ENCODE measurements at places on chromosomes 7 and 10.
A peak's percentile ranks its signal among the peaks of the same experiment; 100 is the strongest.

GRCh38 chr10:71984809-71985388, 20.7 kb downstream of the CHST3 start:
- no peak for DNase-seq

- no peak for DNase-seq
These were observed 125.7 kb upstream of the MYO3A start for GRCh38 chr10:25808372-25808771.

- no peak for DNase-seq
These were observed 179.2 kb upstream of the MBL2 start for GRCh38 chr10:52951824-52952223.

DNA sequence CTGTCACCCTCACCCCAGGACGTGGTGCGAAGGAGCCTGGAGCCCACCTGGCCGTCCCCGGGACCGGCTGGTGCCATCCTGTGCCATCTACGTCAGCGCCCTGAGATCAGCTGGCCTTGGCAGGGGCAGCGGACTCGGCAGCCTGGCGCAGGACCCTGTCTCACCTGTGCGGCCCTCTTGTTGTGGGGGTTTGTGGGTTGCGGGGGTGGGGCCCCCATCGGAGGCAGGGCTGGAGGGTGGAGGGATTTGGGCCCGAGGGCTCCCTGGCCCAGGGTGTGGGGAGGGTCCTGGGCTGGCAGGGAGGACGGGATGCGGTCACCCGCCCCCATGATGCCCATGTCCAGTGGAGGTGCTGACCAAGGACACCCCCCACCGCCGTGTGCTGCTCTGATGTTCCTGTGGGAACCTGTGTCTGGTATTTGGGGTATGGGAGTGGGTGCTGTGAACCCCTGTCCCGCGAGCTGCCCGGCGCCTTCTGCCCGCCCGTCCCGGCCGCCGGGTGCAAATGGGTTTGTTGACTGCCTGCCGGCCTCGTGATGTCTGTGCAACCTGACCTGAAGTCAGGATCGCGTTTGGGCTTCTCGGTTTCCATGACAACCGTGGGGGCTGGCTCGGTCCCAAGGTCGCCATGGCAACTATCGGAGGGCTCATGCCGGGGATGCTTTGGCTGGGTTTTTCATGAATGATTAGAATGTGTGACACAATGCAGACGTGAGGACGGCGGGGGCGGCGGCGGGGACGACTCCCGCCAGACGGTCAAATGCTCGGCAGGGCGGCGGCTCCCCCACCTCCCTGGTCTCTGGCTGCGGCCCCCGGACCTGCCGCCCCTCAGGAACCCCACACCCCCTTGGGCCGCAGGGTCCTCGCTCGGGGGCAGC, 7.3 kb downstream of the MAFK start:
- DNase-seq = no peak

DNA sequence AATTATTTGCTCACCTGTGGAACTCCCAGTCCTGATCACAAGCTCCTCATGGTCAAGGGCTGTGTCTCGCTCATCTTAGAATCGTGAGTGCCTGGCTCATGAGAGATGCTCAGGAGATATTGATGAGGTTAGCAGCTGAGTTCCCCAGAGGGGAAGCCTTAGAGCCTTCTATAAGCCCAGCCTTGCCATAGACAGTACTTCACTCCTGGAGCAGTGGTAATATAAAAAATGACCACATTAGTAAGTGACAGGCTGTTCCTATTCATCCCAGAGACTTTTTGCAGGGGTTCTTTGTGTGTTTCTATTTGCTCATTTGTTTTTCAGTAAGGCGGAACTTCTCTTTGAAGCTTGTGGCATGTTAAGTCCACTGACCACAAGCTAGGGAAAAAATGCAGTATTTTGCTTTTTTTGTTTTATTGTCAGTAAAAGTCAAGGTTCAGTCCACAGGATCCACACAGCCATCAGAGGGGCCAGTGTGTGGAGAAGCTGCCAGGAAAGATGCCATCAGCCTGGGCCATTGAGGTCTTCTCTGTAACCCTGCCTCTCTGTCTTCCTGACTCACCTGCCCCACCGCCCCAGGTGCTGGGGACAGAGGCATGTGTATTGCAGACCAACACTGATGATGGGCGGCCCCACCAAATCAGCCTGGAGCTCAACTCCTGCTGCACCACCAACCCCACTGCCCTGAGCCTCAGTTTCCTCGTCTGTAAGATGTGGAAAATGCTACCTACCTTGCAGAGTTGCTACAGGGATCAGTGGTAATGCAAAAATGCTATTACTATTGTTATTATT, 36.4 kb upstream of the JCAD start:
- no peak for DNase-seq

DNA sequence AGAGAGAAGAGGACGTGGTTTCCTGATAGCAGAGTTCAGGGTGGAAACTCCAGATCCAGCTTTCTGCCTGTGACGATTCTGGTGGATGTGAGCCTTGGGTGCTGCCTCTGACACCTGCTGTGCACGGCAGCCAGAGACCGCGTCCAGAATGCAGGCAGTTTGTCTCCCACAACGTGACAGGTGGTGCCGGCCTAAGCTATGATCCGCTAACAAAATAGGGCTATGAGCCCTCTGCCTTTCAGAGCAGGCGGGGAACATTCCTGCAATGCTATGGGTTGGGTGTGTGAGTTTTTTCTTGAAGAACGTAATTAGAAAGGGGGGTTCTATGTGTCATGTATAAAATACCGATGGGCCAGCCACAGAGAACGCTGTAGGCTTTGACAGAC, 297.3 kb upstream of the PRKCQ start:
- no peak for DNase-seq

- no peak for DNase-seq
These were observed 141.2 kb upstream of the ANKRD1 start for GRCh38 chr10:91062091-91062490.

- no peak for DNase-seq
These were observed 86.9 kb upstream of the MTPN start for GRCh38 chr7:136064081-136064480.

DNA sequence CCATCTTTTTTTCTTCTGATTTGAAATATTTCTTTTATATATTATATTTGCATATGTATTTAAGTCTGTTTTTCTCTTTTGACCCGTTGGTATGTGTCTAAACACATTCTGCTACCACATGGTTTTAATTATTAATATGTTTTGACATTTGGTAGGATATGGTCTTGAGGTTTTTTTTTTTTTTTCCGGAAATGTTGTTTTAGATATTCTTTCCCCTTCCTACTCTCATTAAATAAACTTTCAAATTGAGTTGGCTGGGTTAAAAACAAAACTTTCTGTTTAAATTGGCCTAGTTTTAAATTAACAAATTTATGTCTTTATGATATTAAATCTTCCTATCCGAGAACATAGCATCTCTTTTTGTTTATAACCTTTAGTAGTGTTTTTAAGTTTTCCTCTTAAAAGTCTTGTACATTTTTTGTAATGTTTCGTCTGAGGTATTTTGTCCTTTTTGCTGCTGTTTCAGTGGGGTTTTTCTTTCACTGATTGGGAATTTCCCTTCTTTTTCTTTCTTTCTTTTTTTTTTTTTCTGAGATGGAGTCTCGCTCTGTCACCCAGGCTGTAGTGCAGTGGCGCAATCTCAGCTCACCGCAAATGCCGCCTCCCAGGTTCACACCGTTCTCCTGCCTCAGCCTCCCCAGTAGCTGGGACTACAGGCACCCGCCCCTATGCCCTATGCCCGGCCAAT, 25.4 kb downstream of the STAM start:
- no peak for DNase-seq

- DNase-seq = peak; percentile 30
These were observed 168.9 kb downstream of the NRF1 start for GRCh38 chr7:129780257-129780973.

DNA sequence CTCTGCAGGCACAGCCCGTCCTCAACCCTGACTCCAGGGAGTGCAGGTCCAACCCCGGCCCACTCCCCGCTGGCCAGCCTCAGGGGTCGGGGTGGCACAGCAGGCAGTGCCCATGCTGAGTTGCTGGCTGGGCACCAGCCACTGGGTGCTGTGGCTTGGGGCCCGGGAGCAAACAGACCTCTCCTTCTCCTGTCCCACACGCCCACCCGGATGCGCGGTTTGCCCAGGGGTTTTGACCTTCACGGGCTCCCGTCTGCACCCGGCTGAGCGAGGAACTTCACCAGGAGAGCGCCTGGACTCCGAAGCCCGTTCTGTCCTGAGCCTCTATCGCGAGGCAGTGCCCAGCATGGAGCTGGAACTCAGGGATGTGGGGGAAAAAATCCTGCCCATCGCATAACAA, 2.6 kb upstream of the GRIFIN start:
- no peak for DNase-seq

DNA sequence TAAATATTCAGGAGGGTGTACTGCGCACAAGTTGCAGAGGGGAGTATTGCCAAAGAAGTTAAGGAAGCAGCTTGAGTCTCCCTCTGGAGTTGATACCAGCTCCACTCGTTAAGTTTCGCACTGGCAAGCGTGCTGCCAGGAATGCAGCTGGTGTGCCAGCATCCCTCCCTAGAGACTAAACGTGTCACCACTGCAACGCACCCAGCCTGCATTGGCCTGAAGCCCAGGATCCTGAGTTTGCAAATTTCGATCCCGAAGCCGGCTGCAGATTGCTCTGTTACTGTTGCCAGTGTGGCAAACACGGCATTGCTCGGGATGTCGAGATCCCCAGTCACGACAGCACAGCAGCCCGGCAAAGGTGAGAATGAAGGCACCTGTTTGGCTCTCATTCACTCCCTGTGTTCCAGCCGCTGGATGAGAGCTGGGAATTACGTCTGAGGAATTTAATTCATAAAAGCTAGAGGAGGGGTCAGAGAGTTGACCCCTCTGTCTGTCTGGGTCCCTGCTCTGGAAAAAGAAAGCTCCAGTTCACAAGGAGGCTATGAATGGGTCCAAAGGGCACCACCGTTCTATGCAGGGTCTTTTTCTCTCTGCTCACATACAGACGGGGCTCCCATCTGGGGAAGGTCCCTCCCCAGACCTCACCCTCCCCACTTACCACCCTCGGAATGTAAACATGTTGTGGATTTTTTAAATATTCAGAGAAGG, 61.0 kb downstream of the NRP1 start:
- DNase-seq = no peak

DNA sequence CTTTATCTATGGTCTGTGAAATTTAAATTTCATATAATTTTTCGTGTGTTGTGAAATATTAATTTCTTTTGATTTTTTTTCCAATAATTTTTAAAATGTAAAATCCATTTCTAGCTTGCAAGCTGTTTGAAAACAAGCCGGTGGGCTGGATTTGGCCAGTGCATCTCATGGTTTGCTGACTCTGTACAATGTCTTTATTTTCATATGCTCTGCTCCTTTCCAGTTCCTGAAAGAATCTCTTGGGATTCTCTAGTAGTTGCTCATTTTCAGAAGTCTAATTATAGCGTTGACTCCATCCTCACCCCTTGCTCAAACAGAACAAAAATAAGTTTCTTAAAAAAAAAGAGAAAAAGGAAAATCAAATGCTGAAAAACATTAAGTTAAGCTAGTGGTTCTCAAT, 21.4 kb downstream of the UBN2 start:
- no peak for DNase-seq

- DNase-seq = no peak
These were observed 141.4 kb upstream of the PRKCQ start for GRCh38 chr10:6721480-6721879.

- peak; percentile 30 for DNase-seq
These were observed 40.7 kb downstream of the TARP start for GRCh38 chr7:38232502-38233366.

DNA sequence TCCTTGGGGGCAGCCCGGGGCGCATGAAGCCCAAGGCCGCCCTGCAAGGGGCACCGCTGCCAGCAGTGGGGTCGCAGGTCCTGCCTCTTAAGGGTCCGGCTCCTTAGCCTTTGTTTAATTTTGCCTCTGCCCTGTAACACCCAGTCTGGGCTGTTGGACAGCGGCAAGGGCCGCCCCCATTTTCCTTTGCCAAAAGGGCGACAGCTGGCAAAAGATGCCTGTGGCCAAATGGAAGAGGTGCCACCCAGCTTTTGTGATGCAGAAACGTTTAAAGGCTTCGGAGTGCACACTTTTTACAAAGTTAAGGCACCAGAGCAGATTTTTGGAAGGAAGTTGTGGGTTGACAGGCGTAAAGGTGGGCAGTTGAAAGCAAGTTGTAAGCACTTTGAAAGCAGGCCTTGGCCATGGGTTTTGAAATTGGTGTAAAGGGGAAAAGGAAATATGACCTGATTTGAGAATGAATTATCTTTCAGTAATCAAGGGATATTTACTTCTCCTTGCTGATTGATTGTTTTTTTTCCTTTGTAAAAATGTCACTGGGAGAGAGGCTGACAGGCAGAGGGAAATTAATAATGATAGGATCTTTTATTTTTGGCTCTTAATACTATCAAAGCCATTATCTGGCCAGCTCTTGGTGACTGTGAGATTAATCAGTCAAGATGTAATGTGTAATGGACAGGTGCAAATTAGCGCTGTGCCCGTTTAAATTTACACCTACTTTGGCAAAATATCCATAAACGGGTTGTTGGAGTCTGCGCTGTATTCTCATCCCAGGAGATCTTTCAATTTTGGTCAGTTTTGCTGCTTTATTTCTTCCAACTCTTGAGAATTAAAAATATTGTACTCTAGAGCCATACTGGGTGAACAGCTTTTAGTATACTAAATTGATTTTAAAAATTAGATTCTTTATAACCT, 1.2 kb downstream of the CASD1 start:
- peak; percentile 6 for DNase-seq

DNA sequence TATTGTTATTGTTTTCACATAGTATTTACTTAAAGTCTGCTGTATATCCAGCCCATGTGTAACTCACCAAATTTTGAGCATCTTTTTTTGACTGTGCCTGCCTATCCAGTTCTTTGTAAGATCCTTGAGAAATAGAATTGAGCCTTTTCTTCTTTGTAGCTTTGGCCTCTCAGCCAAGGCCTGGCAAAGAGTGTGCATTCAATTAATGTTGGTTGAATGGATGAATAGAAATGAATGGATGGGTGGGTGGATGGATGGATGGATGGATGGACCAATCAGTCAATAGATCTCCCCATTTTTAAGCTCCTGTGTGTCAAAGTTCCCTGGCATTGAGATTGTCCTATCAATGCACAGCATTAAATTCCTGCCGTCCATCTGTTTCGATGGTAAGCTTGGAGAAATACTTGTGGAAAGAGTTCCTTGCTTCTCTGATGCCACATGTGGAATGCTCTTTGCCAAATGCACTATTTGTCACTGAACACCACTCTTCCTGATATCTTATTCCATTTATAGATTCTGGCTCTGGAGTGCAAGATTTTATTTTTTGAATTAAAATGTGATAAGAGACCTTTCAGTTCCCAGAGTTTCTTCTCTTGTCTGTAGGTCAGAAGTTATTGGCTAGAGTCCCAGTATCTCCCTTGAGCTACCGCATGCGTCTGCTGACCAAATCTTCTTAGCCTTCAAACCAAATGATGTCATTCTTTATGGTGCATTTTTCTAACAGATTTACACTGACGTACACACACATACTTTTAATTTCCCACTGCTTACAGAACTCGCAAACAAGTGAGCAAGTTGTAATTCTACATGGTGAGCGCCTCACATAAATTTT, 20.7 kb upstream of the ADRB1 start:
- no peak for DNase-seq

- DNase-seq = no peak
These were observed 25.0 kb upstream of the PPA1 start for GRCh38 chr10:70258216-70258615.

DNA sequence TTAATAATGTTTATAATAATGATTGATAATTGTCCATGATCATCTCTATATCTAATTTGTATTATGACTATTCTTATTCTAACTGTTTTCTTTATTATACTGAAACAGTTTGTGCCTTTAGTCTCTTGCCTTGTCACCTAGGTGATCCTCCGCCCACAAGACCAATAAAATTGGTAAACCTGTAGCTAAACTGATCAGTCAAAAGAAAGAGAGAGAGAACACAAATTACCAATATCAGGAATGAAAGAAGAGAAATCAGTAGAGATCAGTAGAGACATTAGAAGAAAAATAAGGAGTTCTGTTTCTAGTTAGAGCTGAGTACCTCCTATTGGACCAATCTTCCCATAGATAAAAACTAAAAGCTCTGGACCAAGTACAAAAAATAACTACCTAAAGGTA, 6.1 kb upstream of the COA1 start:
- DNase-seq = no peak

Measured in stimulated activated CD4-positive, alpha-beta T cell treated with anti-CD3 and anti-CD28 coated beads, Interleukin-15, amount 100 ng/mL, for 1 hour (primary cell).